Motor neuron (in vitro differentiated cells): ENCODE measurements at places on chromosomes 5 and 9. TPM values are rescaled to one million over a fixed set of nuclear protein-coding genes. Genes with fewer than 3 reads are reported as not detected.

DNA sequence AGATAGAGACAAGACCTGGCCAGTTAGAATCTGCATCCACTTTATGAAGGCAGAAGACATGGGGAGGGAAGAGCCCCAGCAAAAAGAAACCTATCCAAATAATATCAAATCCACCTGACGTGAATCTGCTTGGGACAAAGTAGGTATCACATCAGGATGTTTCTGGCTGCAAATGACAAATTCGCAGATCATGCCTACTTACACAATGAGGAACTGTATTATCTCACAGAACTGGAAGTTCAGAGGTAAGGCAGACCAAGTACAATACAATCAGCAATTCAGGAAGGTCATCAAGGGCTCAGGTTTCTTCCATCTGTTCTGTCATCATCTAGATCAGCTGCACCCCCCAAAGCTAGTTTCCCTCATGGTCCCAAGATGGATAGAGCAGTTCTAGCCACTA, 13.2 kb upstream of the NR4A3 start:
- no peak for ATAC-seq

DNA sequence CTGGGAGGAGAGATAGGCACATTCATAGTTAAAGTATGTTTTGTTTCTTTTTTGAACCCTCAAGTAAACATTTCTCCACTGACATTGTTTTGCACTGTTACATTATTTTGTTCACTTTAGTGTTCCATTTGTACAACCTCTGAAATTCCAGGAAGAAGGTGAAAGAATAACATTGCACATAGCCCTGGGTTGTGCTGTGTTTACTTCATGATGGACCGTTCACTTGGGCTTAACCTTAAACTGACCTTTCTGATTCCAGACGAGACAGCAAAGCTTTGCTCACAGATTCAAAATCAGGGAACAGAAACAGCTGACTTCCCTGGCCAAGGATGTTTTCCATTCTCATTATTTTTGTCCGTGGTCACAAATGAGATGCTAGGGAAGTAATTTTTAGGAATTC, 42.8 kb upstream of the GDNF start:
- no peak for ATAC-seq

GRCh38 chr5:1883120-1883924, 597 bp upstream of the IRX4 start:
- peak; percentile 80 for ATAC-seq

- ATAC-seq, result peak; percentile 96
Observed at GRCh38 chr9:123616707-123617106, 260.7 kb downstream of the CRB2 start.

- no peak for ATAC-seq
Observed at GRCh38 chr5:39469777-39470415, 45.1 kb upstream of the DAB2 start.

- ATAC-seq, result no peak
Observed at GRCh38 chr5:93058309-93058708, 522.7 kb downstream of the NR2F1-AS1 start.

GRCh38 chr9:92247296-92247695, 46.2 kb downstream of the IARS1 start:
- no peak for ATAC-seq

- ATAC-seq, result no peak
Observed at GRCh38 chr5:73793911-73794310, 167.9 kb downstream of the ARHGEF28 start.

DNA sequence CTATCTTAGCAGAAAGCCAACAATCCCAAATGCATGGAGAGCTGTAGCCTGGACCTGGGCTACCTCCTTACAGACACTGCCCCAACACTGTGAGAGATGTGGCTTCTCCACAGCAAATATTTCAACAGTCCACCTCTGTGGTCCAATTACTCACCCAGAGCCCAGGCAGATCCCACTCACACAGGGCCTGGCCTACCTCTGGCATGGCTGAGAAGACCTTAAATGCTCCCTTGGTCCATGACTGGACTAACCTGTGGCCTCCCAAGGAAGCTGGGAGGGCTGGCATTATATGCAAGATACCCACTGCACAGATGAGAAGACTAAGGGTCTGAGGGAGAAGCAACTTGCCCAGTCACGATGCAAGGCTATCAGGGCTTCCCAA, 22.8 kb upstream of the SLC25A51 start:
- ATAC-seq, result no peak

- peak; percentile 32 for ATAC-seq
Observed at GRCh38 chr9:38227656-38228055, 158.6 kb upstream of the SHB start.

GRCh38 chr5:1510631-1511030, 13.1 kb downstream of the LPCAT1 start:
- ATAC-seq, result no peak

IZUMO3 gene
- not detected in 2 replicates for total RNA-seq

SLC27A6 gene
- total RNA-seq, result 1.9 TPM in 2 replicates

CDH6 gene
- total RNA-seq, result 1.5 and 2.2 TPM in 2 replicates
